CD8-positive, alpha-beta memory T cell (primary cell): ENCODE measurements at places on chromosomes 2 and 18. TPM values are rescaled to one million over a fixed set of nuclear protein-coding genes. Genes with fewer than 3 reads are reported as not detected.

DNA sequence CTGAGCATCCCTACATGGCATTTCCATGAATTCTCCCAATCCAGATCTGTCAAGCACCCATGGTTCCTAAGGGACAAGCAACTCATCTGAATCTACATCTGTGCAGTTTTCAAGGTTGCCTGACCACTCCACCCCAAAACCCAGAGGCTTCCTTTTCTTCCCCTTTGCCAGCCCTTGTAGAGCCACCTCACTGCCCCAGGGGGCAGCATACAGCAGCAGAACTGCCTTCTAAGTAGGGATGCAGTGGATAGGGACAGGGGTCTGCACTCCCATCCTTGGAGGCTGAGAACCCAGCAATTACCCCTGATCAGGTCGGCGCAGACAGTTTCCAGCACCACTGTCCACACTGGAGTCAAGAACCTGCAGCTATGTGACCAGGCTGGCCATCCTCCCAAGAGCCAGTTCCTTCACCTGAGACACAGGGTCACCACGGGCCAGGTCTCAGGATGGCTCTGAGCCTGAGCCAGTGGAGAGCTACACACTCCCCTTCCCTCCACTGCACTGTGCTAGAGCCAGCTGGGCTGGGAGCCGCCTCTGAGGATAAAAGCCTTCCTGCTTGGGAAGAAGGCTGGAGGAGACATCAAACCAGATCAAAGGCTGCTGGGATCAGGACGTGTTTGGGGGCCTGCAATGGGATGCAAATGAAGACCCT is 283.1 kb downstream of the CELF4 start:
- DNase-seq: no peak

GRCh38 chr2:179771791-179772190 is 89.6 kb downstream of the ZNF385B start:
- no peak for DNase-seq

GRCh38 chr2:45145073-45145899 is 136.0 kb upstream of the SIX2 start:
- DNase-seq: no peak

DNA sequence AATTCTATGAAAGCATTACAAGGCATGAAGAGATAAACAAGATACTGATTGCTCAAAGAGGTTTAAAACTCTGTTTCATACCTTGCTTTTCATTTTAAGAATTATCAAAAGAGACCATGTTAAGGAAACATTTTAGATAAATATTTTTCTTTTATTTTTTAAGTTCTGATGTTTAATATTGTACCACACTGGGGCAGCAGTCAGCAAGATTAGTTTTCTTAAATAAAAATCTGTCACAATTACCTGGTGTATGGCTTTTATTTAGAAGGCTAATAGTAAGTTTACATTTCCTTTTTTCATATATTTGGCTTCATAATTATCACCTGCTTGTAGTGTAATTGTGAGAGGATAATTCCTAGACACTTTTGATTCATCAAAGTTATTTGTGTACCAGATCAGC is 46.4 kb downstream of the ZNF804A start:
- DNase-seq: no peak

GRCh38 chr2:122519821-122520611 is 764.6 kb downstream of the TSN start:
- no peak for DNase-seq

GRCh38 chr2:150469706-150470274 is 17.7 kb downstream of the RND3 start:
- no peak for DNase-seq

RNF125 gene
- 42.8 TPM for total RNA-seq

AKAIN1 gene
- not detected for total RNA-seq

GRCh38 chr2:42492691-42493467 is 903 bp downstream of the KCNG3 start:
- peak; percentile 9 for DNase-seq

DNA sequence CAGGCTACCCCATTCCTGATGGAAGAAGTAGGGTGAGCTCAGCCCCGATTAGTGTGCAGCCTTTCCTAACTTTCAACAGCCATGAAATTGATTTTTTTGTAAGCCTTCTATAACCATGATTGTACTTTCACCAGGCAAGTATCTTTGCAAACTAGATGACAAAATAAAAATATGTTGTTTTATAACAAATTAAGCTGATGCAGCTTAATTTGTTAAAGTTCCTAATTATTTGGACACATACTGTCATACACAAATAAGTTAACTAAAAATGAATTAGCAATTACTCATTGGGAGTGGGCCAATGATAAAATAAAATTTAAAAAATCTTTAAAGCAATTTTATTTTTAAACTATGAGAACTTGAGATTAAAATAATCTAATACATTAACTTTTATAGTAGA is 113.1 kb upstream of the FANCL start:
- no peak for DNase-seq

DNA sequence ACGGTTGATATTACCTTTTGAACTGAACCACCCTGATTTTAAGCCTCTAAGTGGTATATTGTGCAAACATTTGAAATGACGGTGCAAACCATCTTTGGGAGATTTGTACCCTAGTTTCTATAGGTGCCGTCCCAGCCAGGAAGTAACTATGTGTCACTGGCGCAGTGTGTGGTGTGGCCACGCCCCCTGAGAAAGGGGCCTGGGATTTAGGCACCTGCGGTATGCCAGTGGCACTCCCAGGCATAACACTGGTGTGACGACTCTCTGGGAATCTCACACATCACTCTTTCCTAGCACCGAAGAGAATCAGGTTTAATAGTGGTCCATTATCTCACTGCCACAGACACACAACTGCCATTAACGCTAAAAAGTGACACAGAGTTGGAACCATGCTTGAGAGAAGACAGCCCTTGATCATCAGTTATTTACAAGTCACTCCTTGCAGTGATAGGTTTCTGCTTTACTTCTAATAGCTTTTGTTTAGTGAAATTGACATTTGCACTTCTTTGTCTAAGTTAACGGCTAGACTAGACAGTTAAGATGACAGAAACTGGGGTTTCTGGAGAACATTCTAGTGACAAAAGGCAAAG is 11.1 kb downstream of the AQP4 start:
- DNase-seq: no peak

- no peak for DNase-seq
Measured at GRCh38 chr18:2324459-2324858, 246.8 kb downstream of the METTL4 start.

REL gene
- 47.6 TPM for total RNA-seq

DNA sequence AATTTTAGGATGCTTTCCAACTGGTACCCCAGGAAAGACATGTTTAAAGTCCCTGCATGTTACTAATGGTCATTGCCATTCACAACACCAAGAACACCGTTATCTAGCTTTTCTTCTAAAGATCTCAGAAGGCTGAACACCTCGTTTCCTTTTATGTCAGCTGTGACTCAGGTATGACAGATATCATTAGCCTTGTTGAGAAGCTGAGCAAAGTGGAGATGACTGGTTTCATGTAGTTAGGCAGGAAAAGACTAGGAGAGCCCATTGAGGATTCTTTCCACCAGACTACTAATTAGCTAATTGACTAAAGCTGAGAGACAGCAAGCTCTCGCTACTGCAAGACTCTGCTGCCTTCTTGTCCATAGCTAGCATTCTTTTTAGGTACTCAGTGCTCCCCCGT is 32.0 kb upstream of the ARL5A start:
- DNase-seq: no peak

CELF4 gene
- not detected for total RNA-seq

GRCh38 chr18:25275412-25276001 is 76.5 kb downstream of the ZNF521 start:
- DNase-seq: no peak

REG3G gene
- not detected for total RNA-seq
